HepG2 (cell line): ENCODE measurements at places on chromosomes 7 and 10. TPM values are rescaled to one million over a fixed set of nuclear protein-coding genes. Genes with fewer than 3 reads are reported as not detected.

Gene SDK1
- 0.17 and 0.35 TPM in 2 replicates for total RNA-seq

Gene PRSS1
- not detected in 2 replicates for total RNA-seq

Gene SEMA3D
- 0.07 TPM in 1 of 2 replicates, not detected in the other for total RNA-seq

Gene IMMP2L
- 11.3 and 16.9 TPM in 2 replicates for total RNA-seq

Gene IFIT1B
- not detected in 2 replicates for total RNA-seq

Gene HGF
- not detected in 2 replicates for total RNA-seq

Gene EBLN1
- total RNA-seq: not detected in 2 replicates

Gene CALHM1
- 0.04 TPM in 1 of 2 replicates, not detected in the other for total RNA-seq

Gene TUBAL3
- 0.07 TPM in 1 of 2 replicates, not detected in the other for total RNA-seq

Gene DDIT4
- total RNA-seq: 35.2 and 35.6 TPM in 2 replicates

Gene ASZ1
- total RNA-seq: not detected in 2 replicates

- no peak for DNase-seq
Measured at GRCh38 chr10:71021402-71021801, 133.0 kb upstream of the PCBD1 start.

DNA sequence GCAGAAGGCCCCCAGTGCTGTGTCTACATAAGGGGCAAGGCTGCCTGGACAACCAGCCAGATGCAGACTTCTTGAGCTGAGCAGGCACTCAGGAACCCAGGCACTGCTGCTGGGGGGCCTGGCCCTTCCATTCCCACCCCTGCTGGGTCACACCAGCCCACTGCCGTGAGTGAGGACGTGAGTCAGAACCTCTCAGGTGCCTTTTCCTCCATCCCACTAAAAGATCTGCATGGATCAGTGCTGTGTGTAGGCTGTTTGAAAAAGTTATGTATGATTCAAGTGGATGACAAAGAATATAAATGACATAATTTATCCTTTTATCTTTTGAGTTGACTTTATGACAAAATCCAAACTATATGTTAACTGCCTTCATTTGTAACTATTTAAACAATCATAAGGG is 499.3 kb downstream of the INHBA start:
- DNase-seq: no peak

DNA sequence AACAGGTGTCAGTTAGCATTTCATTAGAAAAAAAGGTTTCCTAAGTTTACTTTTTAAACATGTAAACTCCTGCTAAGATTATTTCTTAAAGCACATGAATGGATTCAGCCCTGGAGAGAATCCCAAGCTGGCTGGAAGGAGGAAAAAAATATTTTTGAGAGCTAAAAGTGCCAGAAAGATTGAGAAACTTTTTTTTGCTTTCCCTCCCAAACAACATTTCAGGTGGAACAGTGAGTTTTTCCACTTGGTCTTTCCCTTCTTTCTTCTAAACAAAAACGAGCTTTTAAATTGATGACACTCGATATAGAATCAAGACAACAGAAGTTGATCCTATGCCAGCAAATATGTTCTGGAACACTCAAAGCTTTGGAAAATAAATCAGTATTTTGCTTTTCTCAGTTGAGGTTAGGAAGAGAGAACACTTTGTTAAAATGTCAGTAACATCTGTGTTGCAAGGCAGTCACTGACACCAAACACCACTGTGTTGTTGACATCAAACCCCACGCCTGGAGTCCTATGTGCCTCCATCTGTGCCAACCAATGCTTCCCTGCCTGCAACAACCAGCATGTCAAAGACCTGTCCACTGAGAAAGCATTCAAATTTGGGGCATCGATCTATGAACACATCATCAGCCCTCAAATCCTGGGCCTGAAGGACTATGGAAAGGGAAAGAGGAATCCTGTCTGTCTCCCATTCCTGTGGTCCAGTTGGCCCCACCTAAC is 22.9 kb upstream of the INSIG1 start:
- DNase-seq: no peak

GRCh38 chr7:142919656-142920055 is 13.9 kb downstream of the TRPV5 start:
- DNase-seq: no peak

DNA sequence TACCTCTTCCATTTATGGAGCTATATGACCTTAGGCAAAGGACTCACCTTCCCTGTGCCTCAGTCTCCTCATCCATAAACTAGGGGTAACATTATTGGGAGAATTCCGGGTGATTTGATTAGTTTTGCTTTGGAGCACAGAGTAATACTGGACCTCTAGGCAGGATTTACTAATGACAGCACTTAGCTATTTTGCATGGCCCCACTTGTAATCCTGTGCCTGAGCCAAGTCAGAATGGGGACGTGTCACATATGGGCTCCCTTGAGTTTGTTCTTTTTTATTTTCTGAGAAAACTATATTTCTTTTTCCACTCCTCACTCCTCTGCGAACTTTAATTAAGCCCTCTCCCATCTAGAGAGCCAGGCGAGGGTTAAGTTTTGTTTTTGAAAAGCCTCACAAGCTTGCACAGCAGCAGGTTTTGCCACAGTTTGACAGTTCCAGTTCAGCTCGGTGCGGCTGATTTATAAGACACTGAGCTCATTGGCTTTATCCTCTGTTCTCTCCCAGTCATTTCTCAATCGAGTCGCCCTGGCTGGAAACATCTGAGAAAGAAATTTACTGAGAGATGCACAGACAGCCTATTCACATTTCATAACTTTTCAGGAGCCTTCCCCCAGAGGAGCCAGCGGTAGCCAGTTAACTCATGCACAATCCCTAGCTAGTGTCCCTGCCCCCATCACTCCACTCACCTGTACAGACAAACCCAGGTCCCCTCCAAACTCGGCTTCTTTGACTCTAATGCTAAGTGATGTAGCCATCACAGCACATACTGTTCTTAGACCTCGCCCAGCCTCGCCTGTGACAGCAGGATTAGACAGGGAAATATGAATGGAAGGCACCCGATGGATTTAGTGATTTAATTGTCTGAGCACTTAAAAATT is 441.9 kb upstream of the NPVF start:
- no peak for DNase-seq

DNA sequence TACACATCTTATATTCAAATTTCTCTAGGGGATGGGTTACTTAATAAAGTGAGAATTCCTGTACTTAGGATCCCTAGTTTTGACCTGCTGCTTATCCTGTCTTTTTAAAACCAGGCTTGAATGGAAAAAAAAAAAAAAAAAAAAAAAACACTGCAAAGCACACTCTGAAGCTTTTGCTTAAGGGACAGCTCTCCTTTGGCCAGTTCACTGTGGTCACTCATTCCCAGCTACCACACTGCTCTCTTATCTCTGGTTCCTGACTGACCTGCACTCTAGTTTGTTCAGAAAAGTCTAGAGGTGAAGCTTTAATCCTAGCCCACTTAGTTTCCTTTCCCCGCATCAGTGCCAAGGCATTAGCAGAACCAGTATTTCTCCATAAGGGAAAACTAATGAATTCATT is 82.4 kb downstream of the CADPS2 start:
- DNase-seq: no peak

- DNase-seq: no peak
Measured at GRCh38 chr10:57303566-57303965, 942.5 kb upstream of the ZWINT start.

DNA sequence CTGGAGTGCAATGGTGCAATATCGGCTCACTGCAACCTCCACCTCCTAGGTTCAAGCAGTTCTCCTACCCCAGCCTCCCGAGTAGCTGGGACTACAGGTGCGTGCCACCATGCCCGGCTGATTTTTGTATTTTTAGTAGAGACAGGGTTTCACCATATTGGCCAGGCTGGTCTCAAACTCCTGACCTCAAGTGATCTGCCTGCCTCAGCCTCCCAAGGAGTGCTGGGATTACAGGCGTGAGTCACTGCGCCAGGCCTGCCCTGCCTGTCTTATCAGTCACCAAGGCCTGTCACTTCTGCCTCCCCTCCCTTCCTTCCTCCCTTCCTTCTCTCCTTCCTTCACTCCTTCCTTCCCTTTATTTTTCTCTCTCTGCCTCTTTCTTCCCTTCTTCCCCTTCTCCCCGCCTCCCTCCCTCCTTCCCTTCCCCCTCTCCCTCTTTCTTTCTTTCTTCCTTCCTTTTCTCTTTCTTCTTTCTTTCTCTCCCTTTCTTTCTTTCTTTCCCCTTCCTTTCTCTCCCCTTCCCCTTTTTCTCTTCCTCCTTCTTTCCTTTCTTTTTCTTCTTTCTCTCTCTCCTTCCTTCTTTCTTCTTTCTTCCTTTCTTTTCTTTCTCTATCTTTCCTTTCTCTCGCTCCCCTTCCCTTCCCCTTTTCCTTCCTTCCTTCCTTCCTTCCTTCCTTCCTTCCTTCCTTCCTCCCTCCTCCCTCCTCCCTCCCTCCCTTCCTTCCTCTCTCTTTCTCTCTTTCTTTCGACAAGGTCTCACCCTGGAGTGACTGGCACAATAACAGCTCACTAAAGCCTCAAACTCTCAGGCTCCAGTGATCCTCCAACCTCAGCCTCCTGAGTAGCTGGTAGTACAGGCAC is 3.1 kb upstream of the ST7 start:
- no peak for DNase-seq

DNA sequence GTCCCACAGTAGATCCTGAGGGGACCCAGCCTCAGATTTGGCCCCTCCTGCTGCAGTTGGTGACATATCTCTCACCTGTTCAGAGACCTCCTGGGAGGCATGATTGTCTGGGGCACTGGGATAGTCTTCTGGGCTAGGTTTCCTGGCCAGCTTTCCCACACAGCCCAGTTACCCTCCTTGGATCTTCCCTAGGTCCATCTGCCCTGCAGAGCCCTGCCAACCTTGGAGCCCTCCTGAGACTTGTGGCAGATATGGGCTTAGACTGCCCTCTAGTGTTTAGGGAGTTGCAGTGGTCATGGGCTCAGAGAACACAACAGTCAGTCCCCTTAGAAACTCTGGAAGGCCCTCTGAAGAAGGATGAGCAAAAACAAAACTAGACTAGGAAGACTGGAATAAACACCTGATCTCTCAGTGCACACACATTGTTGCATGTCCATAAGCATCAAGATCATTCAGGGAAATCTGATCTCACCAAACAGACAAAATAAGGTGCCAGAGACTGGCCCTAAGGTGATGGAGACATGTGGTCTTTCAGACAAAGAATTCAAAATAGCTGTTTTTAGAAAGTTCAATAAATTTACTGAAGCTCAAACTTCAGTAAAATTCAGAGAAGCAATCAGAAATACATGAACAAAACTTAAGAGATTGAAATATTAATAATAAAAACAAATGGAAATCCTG is 324.6 kb downstream of the ATRNL1 start:
- DNase-seq: peak; percentile 60

- DNase-seq: peak; percentile 58
Measured at GRCh38 chr10:113131613-113132261, 181.7 kb downstream of the TCF7L2 start.
